Renal cortex interstitium (tissue), 15 donors: ENCODE measurements at places on chromosomes 2 and 18.

- DNase-seq = no peak
These were observed 60.5 kb downstream of the RIT2 start for GRCh38 chr18:43054815-43055519.

DNA sequence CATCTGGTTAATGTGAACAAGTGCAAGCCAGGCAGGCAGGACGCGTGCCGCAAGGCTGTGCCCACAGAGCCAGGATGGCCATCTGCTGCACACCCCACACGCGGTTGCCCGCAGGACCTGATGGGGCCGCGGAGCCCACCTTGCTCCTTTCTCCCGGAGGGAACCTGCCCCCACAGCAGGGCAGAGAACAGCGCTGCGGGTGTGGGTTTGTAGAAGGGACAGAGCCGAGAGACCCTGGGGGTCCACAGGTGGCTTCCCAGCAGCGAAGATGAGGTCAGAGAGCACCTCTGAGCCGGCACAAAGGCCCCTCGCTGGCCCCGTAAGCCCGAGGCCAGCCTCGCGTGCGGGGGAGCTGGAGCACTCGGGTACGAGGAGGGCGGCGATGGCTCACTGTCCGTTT lies 460.8 kb upstream of the SALL3 start:
- no peak for DNase-seq

DNA sequence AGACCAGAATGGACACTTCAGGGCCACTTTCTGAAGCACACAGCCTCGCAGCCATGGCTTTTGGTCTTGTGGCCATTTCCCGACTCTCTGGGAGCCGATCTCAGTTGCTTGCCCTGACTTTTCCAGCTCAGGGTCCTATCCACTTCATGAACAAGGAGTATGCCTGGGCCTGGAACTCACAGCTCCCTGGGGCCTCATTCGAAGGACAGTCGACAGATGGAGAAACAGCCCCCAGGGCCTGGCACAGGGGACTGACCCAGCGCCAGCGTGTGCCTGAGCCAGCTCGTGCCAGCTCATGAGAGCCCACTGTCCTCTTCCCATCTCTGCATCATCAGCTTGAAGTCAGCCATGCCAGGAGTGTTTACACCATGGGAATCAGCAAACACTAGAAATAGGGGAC lies 134.6 kb upstream of the GPC1 start:
- DNase-seq = no peak

- DNase-seq = no peak
These were observed 10.0 kb upstream of the GCA start for GRCh38 chr2:162333968-162334367.

DNA sequence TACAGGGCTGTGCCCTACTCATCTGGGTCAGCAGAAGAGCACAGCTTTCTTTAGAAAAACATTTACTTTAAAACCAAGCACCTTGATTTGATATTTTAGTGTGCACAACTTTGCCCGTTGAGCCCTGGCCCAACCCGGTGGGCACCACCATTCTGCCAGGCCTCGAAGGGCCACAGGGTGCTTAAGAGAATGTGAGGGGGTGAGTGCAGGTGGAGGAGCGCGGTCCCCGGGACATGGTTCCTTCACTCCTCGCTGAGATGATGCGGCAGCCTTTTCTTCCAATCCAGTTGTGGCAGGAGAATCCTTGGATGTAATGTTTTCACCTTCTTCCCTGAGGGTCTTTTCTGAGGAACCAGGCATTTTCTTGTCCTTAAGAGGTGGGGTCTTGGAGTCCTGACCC lies 119.0 kb downstream of the RPIA start:
- DNase-seq = no peak

- no peak for DNase-seq
These were observed 2186.3 kb upstream of the CELF4 start for GRCh38 chr18:39751921-39752320.

GRCh38 chr2:8628179-8628865 lies 53.5 kb upstream of the ID2 start:
- no peak for DNase-seq

GRCh38 chr2:9826208-9826607 lies 17.1 kb upstream of the TAF1B start:
- DNase-seq = no peak

- DNase-seq = no peak
These were observed 710.1 kb upstream of the REG3G start for GRCh38 chr2:78315368-78315767.

GRCh38 chr2:112121682-112122254 lies 16.4 kb upstream of the FBLN7 start:
- peak; percentile 51 for DNase-seq
